ENCODE measurements at places on chromosomes 12 and 14. TPM values are rescaled to one million over a fixed set of nuclear protein-coding genes. Genes with fewer than 3 reads are reported as not detected.

- no peak for DNase-seq
These were observed 104.0 kb downstream of the TNFAIP2 start for GRCh38 chr14:103227094-103227768.

DNA sequence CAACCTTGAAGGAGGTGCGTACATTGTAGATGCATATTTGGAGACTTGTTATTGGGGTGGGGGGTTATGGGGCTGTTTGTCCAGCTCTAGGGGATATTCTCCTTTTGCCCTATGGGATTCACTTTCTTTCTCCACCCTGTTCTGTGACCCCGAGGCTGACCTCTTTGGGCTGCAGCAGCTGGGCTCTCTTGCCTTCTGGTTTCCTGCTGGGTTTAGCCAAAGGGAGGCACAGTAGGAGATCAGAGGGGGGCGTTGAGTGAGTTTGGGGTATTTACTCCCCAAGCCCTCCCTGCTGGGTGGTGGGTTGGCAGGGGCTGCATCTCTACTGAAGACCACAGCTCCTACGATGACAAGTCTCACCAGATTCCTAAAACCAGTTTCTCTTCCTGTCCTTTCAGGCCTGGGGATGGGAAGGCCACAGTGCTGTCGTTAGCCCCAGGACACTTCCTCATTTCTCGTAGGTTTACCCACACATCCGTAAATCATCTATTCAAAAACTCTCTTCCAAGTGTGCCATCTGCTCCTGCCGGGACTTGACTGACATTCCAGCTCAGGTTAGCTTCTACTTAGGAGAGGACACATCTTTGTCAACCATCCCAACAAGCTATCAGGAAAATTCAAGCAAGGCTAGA is 127.1 kb downstream of the TMEM30B start:
- no peak for DNase-seq

Gene OTOGL
- 17.8 TPM for total RNA-seq

DNA sequence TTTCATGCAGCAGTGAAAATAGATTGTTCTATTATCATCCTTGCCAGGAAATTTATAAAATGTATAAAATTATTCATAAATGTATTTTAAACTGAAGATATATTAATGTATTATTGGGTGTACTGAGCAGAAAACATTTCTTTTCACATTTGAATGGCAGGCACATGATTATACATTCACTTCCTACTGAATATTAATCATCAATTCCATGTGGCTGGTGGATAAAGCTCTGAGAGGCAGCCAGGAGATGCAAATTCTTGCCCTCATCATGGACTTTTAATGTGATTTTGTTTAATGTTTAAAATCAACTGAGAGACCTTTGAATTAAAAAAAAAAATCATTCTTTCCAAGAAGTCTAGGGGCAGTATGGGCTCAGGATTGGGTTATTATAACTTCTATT is 40.8 kb downstream of the ANO6 start:
- DNase-seq, result no peak

Gene CHGA
- not detected for total RNA-seq

DNA sequence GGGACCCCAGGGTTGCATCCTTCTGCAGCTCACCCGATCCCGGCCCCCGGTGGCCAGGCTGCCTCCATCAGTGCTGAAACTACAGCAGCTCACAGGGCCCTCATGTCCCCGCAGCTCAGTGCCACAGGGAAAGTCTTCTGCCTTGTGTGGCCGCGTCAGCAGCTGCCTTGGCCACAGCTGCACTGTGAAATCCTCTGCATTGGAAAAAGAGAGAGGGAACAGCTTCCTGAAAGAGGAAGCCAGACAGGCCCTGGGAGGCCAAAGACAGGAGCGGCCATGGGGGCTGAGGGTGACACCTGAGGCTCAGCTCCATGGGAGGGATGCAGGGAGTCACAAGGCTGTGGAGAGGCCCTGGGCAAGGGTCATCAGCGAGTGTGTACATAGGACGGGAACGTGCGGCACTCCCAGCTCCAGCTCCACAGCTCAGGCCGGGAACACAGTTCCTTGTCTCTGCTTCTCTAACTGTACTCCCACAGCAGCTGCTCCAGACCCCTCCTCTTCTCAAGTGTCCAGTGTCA is 32.7 kb downstream of the PARP2 start:
- no peak for DNase-seq

Gene SIRT4
- total RNA-seq, result 3.0 TPM

GRCh38 chr14:61322799-61323290 is 1.5 kb downstream of the PRKCH start:
- DNase-seq, result no peak

DNA sequence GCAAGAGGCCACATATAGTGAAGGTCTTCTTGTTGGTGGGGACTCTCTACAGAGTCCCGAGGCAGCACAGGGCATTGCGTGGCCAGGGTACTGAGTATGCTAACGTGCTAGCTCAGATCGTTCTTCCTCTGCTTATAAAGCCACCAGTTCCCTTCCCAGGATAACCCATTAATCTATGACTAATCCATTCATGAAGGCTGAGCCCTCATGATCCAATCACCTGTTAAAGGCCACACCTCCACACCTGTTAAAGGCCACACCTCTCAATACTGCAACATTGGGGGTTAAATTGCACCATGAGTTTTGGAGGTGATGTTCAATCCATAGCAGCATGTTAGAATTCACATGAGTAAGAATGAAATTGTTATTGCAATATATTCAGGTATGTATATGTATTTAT is 12.8 kb upstream of the YARS2 start:
- no peak for DNase-seq

GRCh38 chr12:47714826-47715386 is 9.1 kb upstream of the RPAP3 start:
- no peak for DNase-seq

Data from right cardiac atrium (tissue), 5 donors.